Fibroblast of pulmonary artery (primary cell): ENCODE measurements at places on chromosomes 1 and 21.

- DNase-seq, result no peak
Observed at GRCh38 chr21:33480481-33481103, 818 bp upstream of the TMEM50B start.

DNA sequence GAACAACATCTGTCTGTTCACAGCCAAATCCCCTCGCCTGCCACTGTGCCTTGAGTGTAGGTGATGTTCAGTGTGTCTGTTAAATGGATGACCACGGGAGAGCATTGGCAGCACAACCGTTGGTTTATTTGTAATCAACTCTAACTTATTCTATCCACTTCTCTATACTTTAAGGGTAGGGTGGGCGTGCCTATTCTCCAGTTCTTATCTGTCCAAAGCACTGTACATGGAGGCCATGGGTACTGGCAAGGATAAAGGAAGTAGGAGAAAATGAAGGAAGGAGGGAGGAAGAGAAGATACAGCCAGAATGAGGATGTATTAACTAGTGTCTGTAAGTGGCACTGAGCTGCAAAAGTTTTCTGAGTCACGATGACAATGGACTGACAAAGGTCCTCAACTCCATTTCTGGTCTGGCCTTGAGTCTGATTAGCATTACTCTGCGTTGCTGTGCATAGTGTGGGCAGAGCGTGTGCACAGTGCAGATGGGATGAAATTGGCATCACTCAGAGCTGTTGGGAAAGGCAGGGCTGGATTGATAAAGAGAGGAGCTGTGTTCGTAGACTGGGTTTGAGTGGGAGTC is 7.1 kb downstream of the RHOU start:
- no peak for DNase-seq

DNA sequence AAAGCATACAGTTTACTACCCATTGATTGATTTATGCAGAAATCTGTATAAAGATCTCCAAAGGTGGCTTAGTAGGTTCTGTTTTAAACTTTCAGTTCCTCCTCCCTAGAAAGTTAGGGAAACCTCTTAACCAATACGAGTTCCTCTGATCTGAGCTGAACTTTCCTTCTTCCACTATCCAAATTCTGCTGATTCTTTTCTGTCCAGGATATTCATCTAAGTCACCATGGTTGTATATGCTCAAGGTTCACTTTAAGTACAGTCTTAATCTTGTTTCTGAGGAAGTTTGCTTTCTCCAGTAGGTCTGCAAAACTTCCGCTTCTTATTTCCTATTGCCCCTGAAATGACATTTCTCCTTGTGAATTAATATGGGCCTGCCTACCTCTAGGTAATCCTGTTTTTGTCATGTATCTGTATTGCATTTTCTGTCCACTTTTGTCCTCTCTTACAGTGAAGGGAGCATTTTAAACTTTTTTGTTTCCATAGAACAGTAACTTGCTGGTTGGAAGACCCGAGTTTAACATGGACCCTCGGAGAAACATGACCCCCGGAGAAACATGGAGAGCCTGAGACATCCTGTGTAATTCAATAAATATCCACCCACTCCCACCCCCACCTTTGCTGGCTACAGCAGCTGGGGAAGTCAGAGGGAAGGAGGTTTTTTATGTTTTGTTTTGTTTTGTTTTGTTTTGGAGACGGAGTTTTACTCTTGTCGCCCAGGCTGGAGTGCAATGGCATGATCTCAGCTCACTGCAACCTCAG is 16.7 kb upstream of the TUT4 start:
- DNase-seq, result no peak

DNA sequence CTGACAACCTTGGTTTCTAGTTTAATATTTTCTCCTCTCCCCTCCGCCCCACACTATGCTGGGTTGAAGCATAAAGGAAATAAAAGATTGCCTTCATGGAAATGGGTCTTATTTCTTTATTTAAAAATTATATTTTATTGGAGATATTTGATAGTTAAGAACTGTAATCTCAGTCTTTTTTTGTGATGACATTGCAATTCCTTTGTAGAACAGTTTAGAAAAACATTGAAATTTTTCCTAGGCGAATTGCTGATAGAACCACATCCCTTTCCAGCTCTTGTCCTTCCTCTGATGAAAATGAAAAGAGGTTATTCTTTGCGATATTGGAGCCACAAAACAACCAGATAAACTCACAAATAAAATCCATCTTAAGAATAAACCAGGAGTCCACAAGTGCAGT is 125.6 kb upstream of the NRIP1 start:
- no peak for DNase-seq

DNA sequence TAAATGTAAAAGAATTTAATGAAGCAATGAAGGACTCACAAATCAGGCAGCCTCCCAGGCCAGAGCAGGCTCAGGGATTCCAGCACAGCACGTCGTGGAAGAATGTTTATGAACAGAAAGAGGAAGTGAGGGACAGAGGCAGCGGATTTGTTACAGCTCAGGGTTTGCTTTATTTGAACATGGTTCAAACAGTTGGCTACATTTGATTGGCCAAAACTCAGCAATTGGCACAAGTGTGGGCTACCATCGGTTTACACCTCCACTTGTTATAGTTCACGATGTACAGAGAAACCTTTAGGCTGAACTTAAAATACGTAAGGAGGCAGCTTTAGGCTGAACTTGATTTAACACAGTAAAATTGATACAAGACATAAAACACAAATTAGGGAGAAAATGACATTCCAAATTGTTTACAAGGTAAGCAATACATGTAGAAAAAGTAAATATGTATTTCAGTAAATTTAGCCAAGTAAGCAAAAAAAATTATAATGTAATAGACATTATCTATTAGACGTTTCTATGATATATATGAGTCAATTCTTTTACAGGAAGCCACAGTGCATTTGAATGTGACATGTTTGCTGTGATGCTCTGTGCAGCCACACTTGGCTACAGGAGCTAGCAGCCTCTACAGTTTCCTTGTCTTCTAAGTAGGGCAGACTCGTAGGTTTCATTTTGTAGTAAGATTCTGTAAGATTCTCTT is 126.5 kb downstream of the ADSS2 start:
- DNase-seq, result no peak

DNA sequence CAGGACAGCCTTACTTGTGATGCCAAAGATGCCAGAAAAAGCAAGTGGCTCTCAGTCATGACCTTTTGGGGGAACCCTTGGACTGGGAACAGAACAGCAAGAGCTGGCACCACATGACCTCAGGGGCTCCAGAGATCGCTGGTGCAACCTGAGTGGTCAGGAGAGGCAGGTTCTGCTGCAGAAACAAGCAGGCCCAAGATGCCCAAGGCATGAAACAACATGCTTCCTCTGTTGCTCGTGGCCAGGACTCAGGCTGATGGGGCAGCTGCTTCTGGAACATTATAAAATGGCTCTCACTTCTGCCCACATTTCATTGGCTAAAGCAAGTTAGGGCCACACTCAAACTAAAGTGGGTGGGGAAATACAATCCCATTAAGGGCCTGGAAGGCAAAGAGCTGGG is 17.7 kb upstream of the CLSTN1 start:
- DNase-seq, result no peak

DNA sequence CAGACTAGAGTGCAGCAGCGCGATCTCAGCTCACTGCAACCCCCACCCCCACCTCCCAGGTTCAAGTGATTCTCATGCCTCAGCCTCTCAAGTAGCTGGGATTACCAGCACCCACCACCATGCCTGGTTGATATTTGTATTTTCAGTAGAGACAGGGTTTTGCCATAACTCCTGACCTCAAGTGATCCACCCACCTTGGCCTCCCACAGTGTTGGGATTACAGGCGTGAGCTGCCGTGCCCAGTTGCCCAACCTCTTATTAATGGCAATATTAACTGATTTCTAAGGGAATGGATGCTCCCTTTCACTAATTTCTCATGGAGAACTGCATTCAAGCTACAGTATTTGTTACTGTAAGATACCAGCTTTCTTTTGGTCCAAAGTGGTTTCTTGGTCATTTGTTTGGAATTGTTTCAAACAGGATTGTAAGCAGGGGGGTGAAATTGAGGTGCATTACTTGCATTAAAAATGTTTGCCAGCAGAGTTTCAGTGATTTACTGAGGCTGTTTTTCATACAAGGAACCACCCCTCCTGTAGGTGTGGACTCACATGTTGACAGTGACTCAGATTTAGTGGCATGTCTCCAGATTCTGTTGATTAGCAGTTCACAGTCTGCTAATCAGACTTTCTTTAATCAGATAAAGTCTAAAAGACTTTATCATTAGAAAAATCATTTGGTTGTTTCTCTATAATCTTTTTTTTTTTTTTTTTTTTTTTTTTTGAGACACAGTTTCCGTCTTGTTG is 3.9 kb upstream of the TGFBR3 start:
- DNase-seq, result peak; percentile 20

DNA sequence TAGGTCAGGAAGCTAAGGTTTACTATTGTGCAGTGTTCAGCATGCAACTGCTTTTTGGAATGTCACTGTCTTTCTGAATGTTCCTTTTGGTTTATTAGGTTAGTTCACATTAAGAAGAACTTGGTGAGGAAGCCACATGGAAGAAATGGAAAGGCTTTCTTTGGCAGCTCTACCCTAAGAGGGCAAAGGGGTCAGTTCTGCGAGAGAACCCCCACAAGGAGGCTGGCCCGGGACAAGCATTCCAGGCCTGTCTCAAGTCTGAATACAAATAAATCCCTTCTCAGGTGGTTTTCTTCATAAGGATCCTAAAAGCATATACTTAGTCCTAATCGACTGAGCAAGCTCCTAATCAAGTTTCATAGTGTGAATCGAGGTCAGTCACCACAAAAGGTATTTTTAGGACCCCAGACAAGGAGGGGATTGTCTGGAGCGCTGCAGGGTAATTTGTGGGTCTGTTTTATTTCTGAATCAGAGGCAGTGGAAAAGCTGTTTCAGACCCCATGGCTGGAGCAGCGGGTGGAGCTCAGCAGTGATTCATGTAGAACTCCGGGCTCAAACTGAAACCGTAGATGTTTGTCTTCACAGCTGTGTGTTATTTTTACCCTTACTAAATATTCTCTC is 63.3 kb downstream of the ERG start:
- DNase-seq, result peak; percentile 56

GRCh38 chr1:6025269-6026094 is 20.2 kb upstream of the KCNAB2 start:
- DNase-seq, result no peak

GRCh38 chr1:90715309-90715708 is 1.8 kb downstream of the BARHL2 start:
- no peak for DNase-seq

DNA sequence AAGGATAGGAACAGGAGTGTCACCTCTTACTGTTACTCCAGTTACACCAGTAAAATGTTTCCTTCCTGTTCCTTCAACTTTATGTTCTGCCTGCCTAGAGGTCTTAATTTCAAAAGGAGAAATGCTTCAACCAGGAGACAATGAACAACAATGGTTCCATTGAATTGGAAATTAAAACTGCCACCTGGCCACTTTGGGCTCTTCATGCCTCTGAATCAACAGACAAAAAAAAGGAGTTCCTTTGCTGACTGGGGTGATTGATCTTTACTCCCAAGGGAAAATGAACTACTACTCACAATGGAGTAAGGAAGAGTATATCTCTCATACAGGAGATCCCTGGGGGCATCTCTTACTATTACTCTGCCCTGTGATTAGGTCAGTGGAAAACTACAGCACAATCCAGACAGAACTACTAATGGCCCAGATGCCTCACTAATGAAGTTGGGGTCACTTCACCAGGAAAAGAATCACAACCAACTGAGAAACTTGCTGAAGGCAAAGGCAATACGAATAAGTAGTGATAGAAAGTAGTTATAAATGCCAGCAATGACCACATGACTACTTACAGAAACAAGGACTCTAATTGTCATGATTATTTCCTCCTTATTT is 76.6 kb upstream of the PRDX6 start:
- DNase-seq, result no peak

- DNase-seq, result peak; percentile 64
Observed at GRCh38 chr1:234573711-234574299, 36.2 kb downstream of the IRF2BP2 start.

- no peak for DNase-seq
Observed at GRCh38 chr1:12208271-12208670, 21.6 kb upstream of the VPS13D start.

GRCh38 chr1:228099331-228099732 is 3.8 kb downstream of the C1orf35 start:
- no peak for DNase-seq

GRCh38 chr1:197800379-197801110 is 25.3 kb upstream of the DENND1B start:
- DNase-seq, result no peak

- no peak for DNase-seq
Observed at GRCh38 chr1:202160377-202160940, at the start of gene PTPN7. TSS of gene PTPN7 (minus strand) at chr1:202160602. CDS start at chr1:202159402, 1,200 bp downstream.

DNA sequence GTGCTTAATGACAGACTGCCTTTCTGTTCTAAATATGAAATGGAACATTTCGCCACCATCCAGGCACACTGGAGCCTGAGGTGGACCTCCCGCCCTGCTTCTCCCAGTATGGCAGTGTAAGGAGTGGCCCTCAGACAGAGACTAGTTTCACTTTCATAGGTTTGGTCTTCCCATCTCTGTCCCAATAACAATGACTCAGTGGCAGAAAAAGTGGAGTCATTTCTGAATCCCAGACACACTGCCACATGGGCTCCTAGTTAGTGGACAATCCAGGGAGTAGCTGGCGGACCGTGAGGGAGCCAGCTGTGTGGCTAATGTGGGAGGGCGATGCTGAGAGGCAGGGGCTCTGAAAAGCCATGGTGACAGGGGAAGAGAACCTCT is 95.6 kb upstream of the TSPAN2 start:
- no peak for DNase-seq

- no peak for DNase-seq
Observed at GRCh38 chr1:12677565-12677964, 33.7 kb downstream of the AADACL4 start.
